GOT3 (cell line): ENCODE measurements at places on chromosomes 3 and 15.

DNA sequence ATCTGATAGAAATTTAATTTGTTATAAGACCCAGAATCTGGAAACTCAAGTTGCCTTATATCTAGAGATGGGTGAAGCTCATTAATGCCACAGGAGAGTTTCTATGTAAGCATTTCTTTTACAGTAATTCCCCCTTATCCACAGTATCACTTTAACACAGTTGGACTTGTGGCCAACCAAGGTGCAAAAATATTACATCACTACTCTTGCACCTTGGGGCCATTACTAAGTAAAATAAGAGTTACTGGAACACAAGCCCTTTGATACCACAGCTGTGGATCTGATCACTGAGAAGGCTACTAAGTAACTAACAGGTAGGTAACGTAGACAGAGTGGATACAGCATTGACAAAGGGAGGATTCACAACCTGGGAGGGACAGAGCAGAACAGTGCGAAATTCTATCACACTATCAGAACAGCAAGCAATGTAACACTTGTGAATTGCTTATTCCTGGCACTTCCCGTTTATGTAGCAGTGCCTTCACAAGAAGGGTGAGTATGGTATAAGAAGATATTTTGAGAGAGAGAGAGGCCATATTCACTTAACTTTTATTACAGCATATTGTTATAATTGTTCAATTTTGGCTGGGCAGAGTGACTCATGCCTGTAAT, 33.9 kb upstream of the TOPBP1 start:
- no peak for DNase-seq

DNA sequence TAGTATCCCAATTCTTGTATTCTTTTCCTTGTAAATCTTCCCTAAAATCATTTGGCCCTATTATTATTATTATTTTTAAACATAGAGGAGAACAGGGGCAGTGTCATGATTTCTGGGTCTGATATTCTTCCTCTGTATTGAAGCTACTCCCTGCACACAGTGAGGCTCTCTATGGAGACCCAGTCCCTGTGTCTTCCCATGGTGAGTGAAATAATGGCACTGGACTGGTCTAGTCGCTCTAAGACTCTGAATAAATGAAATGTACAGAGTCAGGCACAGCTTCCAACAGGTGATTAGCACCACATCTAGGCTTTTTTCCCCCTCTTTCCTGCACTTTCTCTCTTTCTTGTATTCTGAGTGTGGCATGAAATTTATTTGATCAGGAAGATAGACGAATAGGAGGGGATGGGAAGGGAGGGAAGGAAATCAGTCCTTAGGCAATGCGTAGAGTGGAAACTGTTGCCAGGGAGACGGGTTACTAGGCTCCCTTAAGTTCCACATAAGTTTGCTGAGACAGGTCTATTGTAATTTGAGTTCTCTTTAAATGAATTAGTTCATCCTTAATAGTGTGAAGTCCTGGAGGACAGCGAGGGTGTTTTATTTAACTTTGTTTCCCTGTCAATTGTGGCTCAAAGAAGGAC, 49.0 kb upstream of the NDN start:
- DNase-seq = no peak

DNA sequence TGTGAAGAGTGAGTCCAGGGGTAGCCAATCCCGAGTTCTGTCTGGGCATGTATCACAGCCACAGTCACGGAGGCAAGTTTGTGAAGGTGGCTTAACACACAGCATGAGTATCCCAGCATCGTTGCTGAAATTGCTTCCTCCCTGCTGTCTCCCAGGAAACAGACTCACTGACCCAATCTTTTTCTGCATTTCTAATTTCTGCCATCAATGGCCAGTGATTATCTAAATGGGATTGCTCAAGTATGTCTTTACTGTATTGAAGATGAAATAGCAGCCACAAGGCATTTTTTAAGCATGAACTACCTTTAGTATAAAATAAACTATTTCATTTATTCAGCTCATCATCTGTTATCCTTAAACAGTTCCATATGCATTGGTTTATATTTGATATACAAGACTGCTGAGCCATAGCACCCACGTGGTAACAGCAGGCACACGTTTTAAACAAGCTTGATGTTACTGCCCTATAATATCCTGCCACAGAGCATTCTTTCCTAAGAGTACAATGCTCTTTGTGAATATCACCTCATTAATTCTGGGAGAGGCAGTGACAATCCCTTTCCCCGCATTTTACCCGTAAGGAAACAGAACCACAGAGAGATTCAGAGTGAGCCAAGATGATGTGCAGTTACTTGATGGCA, 276.6 kb upstream of the THBS1 start:
- no peak for DNase-seq

GRCh38 chr15:69660658-69661405, 208.2 kb downstream of the RPLP1 start:
- DNase-seq = no peak

- no peak for DNase-seq
Measured at GRCh38 chr3:18445401-18446148, 20.4 kb upstream of the SATB1 start.

DNA sequence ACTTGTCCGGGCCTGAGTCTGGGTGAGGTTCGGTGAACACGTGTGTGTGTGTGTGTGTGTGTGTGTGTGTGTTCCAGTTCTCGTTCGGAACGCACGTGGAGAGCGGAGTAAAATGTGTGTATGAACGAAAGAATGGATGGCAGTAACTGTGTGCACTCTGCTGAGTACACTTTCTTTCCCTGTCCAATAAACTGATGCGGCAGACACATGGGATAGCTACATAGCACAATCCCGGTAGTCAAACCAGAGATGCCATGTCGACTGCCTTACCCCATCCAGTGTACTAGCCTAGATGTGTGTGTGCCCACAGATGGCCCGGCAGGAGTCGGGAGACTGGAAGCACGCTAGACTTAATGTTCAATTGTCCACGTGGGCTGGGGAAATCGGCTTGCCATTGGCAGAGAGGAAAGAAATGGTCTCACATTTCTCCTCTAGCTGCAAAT, 507 bp upstream of the GOLIM4 start:
- DNase-seq = peak; percentile 76

- DNase-seq = no peak
Measured at GRCh38 chr3:41848753-41849574, 112.9 kb downstream of the ULK4 start.

DNA sequence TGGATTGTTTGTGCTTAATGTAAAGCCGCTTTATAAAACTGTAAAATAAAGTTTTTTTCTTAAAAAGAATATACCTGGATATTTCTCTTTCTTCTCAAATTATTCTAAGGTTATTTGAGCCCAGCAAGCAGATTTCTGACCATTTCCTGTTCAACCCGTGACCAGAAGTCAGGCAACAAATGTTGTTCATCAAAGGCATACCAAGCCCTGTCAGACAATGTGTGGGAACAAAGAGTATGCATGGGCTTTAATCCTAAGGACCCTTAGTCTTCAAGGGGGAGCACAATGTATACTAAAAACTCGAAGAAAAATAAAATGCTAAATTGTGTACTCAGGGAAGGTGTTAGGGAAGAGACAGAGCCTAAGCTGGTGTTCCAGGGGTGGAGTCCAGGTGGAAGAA, 26.6 kb upstream of the PAQR5 start:
- no peak for DNase-seq

GRCh38 chr15:68344600-68344999, 67.1 kb downstream of the FEM1B start:
- no peak for DNase-seq

GRCh38 chr15:98731712-98732450, 83.5 kb downstream of the IGF1R start:
- DNase-seq = no peak

- peak; percentile 57 for DNase-seq
Measured at GRCh38 chr3:193857996-193858395, 265.0 kb downstream of the OPA1 start.

GRCh38 chr15:86855307-86856291, 775.9 kb downstream of the AGBL1 start:
- DNase-seq = no peak

DNA sequence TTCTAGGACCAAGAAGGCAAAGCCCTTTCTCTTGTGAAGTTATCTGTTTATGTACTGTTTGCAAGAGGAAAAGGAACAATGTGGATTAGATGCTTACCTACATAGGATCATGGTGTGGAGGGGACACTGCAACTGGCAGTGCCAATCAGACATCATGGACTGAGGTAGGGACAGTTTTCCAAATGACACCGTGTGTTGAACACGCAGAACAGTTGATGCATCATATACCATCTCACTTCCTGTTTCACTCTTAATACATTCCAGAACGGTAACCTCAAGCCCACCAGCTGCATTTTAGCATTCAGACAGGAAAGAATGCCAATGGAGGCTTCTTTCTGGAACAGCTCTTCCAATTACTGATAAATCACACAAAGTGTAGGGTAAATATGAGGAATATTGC, 397.7 kb upstream of the LMCD1 start:
- DNase-seq = no peak

- no peak for DNase-seq
Measured at GRCh38 chr3:98994128-98994762, 92.8 kb upstream of the DCBLD2 start.

DNA sequence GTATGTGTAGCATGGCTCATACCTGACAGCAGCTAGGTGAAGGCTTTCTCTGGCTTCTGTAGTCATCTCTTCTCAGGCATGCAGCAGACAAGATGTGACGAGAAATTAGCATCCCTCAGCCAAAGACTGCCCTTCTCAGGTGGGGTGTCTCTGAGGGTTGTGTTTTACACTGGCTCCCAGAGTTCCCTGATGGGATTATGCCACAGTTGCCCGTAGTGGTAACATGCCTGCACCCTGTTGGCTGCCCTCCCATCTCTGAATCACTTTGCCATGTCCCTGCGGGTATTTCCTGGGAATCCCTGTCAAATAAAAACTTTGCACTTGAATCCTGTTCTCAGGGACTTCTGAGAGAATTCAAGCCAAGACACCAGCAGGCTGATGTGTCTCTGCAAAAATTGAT, 70.5 kb downstream of the LRTM1 start:
- DNase-seq = no peak
